Stromal cell of bone marrow (primary cell): ENCODE measurements at places on chromosomes 7 and 10.
A peak's percentile ranks its signal among the peaks of the same experiment; 100 is the strongest.

GRCh38 chr10:113240736-113241135 lies 290.7 kb downstream of the TCF7L2 start:
- DNase-seq = no peak

- no peak for DNase-seq
Measured at GRCh38 chr10:58508316-58508715, 4.4 kb upstream of the BICC1 start.

DNA sequence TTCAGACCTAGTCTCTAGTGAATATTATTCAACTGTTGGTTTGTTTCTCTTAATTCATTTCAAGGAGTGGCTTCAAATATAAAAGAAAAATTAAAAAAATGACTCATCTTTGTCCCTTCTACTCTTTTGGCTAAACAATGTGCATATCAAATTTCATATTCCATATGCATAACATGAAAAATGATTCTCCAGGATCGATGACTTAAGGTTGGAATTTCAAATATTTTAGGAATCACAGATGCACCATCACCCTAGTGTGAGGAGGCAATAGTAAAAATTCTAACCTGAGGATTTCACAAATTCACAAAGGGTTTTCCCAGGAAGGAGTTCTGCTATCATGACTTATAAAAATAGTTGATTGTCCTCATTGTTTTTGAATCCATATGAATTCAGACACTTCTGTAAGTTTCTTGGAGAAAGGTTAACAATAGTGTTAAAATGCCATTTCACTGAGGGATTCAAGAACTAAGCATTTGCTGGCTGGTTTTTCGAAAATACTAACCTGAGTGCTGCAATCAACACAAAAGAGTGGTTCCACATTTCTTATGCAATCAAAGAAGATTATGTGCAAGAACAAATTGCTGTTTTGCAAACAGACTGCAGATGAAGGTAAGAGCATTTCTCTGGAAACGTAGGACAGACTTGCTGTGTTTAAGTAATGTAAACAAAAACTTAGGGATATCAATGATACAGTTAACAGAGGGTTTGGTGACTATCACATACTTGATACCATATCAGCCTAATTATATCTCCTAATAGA lies 547.5 kb upstream of the LRRTM3 start:
- no peak for DNase-seq

DNA sequence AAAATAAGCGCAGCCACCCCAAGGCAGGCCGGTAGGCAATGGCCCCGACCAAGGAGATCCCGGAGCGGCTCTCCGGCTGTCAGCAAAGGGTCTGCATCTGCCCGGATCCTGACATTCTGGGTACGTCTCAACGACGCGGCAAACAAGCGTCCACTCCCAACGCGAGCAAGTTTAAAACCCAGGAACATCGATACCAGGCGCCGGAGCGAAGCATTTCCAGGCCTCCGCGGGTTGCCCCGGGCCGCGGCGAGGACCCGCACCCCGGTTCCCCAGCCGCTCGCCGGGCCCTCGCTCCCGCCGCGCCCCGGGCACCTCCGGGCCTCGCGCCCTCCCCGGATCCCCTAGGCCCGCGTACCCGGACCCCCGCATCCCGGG lies 453 bp downstream of the URGCP start:
- DNase-seq = no peak

GRCh38 chr10:23692736-23693135 lies 253.9 kb downstream of the OTUD1 start:
- DNase-seq = no peak

GRCh38 chr7:106839511-106839910 lies 25.6 kb upstream of the PIK3CG start:
- DNase-seq = no peak

DNA sequence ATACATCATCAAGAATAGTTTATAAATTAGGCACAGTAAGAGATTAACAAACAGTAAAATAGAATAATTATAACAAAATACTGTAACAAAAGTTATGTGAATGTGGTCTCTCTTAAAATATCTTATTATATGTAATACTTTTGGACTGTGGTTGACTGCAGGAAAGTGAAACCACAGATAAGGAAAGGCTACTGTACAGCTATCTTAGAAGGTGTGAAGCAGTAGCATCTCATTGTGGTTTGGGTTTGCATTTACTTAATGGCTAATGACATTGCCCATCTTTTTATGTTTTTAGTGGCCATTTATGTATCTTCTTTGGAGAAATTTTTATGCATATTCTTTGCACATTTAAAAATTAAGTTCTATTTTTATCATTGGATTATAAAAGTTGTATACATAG lies 296.4 kb upstream of the MAGI2 start:
- DNase-seq = no peak

GRCh38 chr7:34260279-34260678 lies 354.9 kb downstream of the BMPER start:
- DNase-seq = peak; percentile 95

GRCh38 chr10:124916098-124916584 lies 25.8 kb upstream of the ZRANB1 start:
- DNase-seq = no peak
